CD4-positive, alpha-beta T cell treated with Interleukin-6 at 100 ng/mL for 8 hours (primary cell): ENCODE measurements at places on chromosomes 5 and 9.

- DNase-seq, result no peak
These were observed 4.4 kb downstream of the DELE1 start for GRCh38 chr5:141928051-141928450.

DNA sequence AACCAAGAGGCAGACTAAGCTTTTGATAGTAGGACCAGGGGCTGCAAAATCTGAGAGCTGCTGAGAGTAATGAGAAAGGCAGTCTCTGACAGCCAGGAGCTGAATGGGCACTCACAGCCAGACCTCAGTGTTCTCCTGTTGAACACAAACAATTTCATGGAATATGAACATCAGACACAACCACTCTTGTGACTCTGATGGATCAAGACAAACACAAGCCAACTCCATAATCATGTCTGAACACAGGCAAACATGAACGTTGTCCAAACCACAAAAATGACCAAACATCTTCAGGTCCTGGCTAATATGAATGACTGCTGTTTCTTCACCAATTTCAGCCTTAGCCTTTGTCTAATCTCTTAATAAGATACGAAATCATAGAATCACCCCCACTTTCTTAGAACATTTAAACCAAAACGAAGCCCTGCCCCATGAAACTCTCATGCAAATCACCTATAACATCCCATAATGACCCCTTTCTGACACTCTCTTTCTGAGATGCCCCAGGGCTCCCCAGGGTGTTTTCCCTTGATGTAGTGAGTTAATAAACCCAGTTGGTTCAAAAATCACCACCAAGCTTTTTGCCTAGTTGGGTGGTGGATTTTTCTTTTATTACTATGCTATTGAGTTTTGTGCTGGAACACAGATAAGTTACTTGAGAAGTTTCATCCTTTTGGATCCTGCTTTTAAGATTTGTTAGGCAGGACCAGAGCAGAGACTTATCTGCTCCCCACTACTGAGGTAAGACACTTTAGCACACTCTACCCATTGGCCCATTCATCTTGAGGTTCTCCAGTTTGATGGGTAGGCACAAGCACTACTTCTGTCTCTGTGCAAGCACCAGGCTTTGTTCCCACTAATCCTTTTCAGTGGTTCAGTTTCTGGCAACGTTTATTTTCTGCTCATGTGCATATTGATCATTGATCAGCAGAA, 5.9 kb upstream of the ERAP2 start:
- DNase-seq, result no peak

- peak; percentile 16 for DNase-seq
These were observed 272.7 kb upstream of the PANK3 start for GRCh38 chr5:168851902-168852321.

GRCh38 chr9:71706176-71706575, 62.1 kb downstream of the CEMIP2 start:
- no peak for DNase-seq

DNA sequence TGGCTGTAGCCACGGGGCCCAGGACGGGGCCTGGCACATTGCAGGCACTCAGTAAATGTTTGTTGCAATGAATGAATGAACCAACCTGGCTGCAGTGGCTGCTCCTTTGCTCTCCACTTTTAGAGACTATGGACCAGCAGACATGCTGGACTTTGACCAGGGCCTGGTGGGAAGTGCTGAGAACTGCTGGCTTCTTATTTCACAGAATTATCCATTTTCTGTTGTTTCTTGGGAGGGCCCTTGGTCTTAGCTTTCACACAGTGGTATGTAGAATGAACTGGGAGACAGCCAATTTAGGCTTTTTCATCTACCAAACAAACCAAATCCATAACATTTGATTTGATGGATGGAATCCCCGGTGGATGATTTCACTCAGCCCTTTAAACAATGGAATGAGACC, 78.0 kb upstream of the LHFPL2 start:
- DNase-seq, result no peak

GRCh38 chr5:52786949-52787599, 642 bp upstream of the ITGA1 start:
- DNase-seq, result peak; percentile 63

GRCh38 chr5:80249901-80250300, 5.9 kb downstream of the SERINC5 start:
- no peak for DNase-seq

- DNase-seq, result no peak
These were observed 555.5 kb downstream of the CDH9 start for GRCh38 chr5:26482810-26483375.

DNA sequence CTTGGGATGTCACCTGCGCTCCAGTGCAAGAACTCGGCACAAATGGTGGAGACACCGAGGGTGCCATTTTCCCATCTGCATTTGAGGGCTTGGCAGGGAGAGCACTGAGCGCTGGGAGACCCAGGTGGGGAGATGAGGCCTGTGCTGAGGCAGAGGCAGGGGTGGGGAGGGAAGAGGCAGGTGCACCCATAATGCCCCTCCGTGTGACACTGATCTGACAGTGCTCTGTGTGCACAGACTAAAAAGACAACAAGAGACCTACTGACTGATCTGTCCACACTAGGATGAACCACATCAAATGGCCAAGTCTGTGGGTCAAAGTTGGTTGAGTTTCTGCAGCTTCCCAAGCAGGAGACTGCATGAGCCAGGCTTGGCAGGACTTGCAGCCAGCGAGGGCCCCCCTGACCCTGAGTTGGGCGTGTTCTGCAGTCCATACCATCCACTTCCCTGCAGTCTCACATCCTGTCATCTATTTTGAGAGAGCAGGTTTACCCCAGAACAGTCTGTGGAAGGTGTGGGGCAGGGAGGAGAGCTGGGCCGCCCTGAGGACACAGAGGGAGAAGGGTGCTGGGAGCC, 41.9 kb downstream of the NEK6 start:
- DNase-seq, result no peak

DNA sequence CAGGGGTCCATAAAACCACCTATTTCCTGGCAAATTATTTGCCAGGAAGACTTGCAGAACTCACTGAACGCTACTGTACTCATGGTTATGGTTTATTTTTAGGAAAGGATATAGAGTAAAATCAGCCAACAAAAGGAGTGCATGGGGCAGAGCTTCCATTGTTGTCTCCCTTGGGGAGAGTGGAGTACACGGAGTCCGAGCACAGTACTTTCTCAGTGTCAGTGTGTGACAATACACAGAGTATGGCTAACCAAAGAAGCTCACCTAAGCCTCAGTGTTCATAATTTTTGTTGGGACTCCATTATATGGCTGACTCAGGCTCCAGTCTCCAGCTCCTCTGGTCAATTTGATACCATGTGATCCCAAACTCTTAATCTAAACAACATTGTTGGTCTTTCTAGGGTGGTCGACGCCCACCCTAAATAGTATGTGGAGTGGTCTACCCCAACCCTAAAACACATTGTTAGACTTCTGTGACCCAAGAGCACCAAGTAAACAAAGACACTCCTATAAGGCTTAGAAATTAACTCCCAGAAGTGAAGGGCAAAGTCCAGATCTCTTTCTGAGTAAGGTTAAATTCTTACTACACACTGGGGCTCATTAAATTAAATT, 74.9 kb downstream of the SLC44A1 start:
- DNase-seq, result no peak

DNA sequence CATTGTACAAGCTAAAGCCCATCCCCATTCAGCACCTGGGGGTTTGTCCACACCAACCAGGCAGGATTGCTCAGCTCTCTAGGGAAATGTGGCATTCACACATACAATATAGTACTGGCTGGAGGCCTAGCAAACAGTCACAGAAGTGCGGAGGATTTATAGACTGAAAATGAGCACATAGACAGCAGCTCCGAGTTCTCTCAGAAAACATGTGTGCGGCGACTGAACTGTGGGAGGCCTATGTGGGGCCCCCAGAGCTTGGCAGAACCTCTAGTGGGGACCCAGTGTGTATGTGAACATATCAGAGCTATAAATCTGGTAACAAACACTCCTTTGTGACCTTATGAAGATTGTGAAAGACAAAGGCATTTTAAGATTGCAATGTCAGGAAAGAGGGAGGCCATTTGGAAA, 431.1 kb downstream of the DTWD2 start:
- no peak for DNase-seq

- DNase-seq, result no peak
These were observed 4.4 kb upstream of the TBC1D13 start for GRCh38 chr9:128782669-128783068.

- DNase-seq, result no peak
These were observed 60.6 kb downstream of the TMEM174 start for GRCh38 chr5:73233461-73234203.

DNA sequence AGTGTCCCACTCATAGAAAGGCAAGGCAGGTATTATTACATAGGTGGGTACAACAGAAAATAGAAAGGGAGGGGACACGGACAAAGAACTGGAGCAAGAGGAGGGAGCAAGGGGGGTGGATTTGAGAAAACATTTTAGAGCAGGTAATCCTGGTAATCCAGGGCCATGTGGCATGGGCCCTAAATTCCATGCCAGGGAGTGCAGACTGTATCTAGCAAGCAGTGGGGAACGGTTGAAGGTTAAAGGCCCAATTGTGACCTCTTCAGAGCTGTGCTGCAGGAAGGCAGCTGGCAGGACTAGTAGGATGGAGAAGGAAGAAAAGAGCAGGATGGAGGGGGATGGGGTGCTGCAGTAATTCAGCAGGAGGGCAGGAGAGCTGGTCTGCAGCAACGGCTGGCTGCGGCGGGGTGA, 75.2 kb downstream of the PDE6A start:
- DNase-seq, result no peak

GRCh38 chr9:89256642-89257041, 54.4 kb upstream of the CKS2 start:
- DNase-seq, result no peak

DNA sequence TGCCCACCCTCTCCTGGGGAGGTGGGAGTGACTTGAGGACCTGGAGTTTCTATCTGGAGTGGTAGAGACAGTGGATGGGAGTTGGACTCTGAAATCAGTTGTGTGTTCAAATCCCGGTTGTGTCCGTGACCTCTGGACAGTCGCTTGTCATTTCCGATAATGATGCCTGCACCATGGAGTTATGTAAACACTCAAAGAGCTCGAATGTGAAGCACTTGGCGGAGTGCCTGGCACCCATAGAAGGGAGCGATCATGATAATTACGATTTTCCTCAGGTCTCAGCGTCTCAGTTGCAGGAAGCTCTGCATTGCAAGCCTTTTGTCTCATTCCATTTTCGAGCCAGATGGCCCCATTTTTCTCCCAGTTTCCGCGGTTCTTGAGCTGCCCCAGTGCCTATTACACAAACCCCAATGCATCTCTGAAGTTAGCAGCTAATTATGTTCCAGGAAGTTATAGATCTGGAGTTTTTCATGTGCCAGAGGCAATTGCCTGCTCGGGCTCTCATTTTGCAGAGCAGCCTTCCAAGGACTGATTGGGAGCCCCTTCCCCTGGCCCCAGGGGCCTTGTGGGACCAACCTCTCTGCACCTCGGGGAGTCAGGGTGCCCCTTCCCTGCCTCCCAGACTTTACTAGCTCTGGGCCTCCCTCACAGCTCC, 175.5 kb upstream of the MVB12B start:
- DNase-seq, result no peak

DNA sequence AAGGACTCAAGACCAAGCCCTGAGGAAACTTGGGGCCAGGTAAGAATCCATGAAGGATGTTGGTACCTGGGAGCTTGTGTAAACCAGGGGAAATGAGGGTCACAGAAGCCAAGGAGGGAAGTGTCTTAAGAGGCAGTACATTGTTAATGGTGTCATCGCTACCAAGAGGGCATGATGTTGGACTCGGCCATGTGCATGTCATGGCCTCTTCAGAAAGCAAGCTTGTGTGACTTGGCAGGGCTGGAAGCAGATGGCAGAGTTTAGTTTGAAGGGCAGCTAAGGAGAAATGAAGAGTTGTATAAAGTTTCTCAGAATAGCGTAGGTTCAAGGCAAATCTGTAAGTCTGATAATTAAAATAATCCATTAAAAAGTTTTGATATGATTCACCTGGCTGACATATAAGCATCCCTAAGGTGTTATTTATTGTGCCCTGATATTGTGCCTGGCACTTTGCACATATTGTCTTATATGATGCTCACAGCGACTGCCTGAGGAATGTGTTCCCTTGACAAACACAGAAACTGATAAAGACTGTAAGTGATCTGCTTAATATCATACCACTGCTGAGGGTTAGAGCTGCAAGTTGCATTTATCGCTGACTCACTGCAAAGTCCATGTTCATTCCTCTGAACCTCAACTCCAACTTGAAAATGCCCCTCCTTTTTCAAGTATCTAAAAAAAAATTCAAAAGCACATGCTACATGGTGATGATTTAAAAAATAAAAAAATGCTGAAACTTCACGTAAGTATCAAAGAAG, 81.3 kb upstream of the PTPN3 start:
- no peak for DNase-seq

- DNase-seq, result no peak
These were observed 21.1 kb downstream of the BNIP1 start for GRCh38 chr5:173165177-173166016.

DNA sequence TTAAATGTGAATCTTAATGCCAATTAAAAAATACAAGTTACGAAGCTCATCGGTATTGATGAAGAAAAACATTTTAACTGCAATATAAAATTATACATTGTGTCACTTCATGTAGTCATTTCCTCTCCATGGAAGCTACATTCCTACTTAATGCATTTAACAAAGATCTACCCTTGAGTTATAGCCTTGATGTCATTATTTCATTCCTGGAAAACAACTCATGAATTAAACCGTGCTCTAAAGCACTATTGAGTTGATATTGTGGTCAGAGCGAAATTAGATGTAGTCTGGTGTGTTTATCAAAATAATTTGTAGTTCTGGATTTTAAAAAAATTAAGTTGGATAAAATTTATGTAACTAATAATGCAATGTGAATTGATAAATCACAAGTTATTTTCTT, 11.1 kb downstream of the C5orf47 start:
- DNase-seq, result no peak

DNA sequence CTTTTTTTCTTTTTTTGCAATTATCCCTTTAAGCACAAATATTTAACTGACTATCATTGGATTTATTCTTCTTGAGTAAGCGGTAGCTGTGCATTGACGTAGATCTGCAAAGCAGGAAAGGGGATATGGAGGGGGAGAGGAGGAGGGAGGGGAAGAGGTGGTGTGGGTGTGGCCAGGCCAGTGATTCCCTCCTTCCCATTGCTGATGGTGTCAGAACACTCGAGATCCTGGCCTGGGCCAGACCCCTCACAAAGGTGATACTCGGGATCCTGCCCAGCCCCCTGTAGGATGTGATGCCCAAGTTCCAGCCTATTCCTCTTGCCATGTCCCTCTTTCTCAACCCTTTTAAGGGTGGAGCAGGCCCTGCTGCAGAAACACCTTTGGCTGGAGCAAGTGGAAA, 9.9 kb downstream of the SLC36A3 start:
- DNase-seq, result no peak

- DNase-seq, result no peak
These were observed 130.0 kb downstream of the MVB12B start for GRCh38 chr9:126456441-126457174.

- no peak for DNase-seq
These were observed 587 bp downstream of the MIER3 start for GRCh38 chr5:56951126-56951945.

- DNase-seq, result no peak
These were observed 8.4 kb downstream of the PTGES2 start for GRCh38 chr9:128118971-128119665.

GRCh38 chr5:78730300-78731094, 81.9 kb upstream of the LHFPL2 start:
- no peak for DNase-seq
